ENCODE measurements at places on chromosomes 16 and 17.
A peak's percentile ranks its signal among the peaks of the same experiment; 100 is the strongest.

GRCh38 chr16:76059186-76059585 lies 218.0 kb upstream of the CNTNAP4 start:
- DNase-seq: no peak

- DNase-seq: peak; percentile 57
Measured at GRCh38 chr17:14926526-14927122, 338.5 kb downstream of the PMP22 start.

GRCh38 chr16:67773099-67773498 lies 33.3 kb downstream of the RANBP10 start:
- DNase-seq: no peak

DNA sequence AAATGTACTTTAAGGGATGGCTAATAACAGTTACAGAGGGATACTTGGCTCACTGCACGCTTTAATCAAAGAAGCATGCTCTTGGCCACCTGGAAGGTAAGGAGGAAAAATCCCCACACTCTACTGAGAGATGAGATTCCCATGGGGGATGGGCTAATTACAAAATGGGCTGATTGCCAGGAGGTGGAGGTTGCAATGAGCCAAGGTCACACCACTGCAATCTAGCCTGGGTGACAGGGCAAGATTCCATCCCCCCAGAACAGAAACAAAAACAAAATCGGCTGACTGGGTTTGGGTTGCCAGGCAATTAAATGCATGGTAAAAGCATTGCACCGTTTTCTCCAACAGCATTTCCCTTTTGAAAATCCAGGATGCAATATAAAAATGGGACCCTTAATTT lies 18.0 kb downstream of the N4BP1 start:
- no peak for DNase-seq

DNA sequence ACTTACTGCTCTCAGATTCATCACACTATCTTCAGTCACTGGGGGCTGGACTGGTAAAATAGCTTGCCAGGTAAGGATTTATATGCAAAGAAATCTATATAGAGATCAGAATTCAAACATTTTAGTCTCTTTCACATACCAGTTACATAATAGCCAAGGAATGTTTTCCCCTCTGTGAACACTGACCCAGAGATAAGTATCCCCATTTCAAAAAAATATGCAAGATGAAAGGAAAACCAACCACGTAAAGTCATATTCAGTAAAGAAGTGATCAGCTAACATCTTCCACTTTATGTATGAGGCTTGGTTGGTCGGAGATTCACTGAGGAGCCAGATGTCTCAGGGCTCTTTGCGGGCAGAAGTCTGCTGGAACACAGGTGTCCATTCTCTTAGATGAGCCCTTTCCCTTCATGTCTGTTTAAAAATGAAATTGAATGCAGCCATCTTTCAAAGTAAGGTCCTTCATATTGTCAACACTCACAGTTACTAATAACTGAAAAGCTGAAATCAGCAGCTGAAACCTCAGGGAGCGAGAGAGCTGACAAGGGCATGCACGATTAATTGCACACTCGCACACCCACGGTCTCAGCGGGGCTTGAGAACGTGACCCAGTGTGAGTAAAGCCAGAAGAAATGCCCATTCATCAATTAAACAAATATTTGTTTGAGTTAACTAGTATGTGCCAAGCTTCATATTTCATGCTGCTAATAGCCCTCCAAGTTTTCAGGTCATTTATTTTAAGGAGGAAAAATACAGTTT lies 161.2 kb downstream of the MRTFB start:
- DNase-seq: no peak

- DNase-seq: peak; percentile 65
Measured at GRCh38 chr16:1002399-1003166, 21.0 kb downstream of the SOX8 start.

DNA sequence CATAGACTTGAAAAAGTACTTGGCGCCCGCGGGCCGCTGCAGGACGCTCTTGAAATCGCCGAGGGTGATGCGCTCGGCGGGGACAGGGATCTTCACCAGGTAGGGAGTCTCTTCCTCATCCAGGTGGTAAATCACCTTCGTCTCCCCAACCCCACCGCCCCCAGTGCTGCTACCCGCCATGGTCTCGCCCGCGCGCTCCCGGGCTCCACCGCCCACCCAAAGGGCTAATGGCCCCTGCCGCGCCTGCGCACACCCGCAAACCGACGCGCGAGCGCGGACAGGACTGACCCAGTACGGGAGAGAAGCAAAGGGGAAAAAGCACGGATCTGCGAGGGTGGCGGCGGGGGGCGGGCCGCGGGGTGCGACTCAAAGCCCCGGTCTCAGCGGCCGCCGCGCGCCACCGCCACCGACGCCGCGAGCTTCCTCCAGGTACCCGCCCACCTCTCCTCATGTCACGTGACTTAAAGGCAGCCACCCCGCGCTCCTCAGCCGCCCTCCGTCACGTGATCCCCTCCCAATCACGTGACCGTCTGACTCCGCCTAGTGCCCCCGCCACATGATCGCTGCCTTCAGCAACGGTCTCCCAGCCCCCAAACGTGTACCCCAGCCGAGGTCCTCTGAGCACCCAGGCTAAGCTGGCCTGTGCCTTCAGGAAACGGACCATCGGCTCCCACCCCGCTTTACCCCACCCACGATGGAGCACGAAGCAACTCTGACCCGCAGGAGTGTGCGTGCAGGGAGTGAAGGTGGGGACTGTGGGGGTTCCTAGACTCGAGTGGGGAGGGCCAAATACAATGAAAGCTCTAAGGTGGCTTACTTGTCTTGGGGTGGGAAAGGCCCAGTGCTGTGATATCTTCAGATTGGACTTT lies at the start of gene DVL2:
TSS of gene DVL2 (minus strand) at position 435 of the 869 bp plus-strand sequence. CDS start at position 180, 255 bp downstream.
- DNase-seq: peak; percentile 96

- no peak for DNase-seq
Measured at GRCh38 chr16:13606804-13607203, 313.1 kb upstream of the ERCC4 start.

- no peak for DNase-seq
Measured at GRCh38 chr17:47279062-47279801, 25.6 kb downstream of the ITGB3 start.

- DNase-seq: peak; percentile 44
Measured at GRCh38 chr17:47615766-47616424, 33.8 kb upstream of the KPNB1 start.

- DNase-seq: no peak
Measured at GRCh38 chr17:49640556-49640955, 37.3 kb downstream of the SPOP start.

GRCh38 chr16:85422632-85423550 lies 190.2 kb upstream of the GSE1 start:
- no peak for DNase-seq

DNA sequence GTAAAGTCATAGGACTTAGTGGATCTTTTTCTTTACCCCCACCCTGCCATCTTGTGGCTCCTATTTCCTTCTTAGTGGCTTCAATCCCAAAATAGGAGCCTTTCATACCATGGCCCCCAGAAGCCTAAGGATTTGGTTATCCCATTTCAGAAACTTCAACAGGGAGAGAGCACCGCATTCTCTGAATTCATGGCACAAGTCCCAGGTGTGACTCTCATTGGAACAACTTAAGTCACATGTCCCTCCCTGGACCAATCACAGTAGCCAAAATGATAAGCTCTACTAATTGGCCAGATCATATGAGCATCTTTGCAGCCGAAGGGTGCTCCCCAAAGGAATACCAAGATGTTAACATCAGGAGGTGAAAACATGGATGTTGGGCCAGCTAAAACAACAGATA lies 43.2 kb downstream of the AXIN2 start:
- no peak for DNase-seq

DNA sequence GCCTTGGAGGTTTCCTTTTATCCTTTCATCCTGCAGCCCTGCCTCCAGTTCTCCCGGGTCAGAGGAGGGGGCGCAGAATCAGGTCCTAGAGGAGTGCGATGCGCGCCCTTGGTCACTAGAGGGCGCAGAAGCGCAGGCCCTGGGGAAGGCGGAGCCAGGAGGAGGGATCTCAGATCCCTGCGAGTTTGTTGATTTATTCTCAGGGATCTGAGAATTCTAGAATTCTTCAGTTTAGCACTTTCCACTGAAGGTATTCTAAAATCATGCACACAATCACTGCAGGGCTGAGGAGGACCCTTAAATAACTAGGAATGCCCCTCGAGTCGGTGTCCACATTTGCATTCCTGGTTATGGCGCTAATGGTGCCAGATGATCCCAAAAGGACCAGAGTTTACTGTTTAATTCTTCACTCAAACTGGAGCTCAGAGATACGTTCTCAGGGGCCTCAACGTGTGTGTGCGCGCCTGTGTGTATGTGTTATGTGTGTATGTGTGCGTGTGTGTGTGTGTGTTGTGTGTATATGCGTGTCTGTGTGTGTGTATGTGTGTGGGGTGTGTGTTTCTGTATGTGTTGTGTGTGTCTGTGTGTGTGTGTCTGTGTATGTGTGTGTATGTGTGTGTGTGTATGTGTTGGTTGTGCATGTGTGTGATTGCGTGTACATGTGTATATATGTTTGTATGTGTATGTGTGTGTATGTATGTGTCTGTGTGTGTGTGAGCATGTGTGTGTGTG lies 6.9 kb upstream of the ELAC2 start:
- DNase-seq: peak; percentile 65

GRCh38 chr17:15260376-15261257 lies 4.5 kb downstream of the PMP22 start:
- peak; percentile 56 for DNase-seq

GRCh38 chr16:69166946-69167930 lies 19.7 kb upstream of the SNTB2 start:
- peak; percentile 25 for DNase-seq

- DNase-seq: no peak
Measured at GRCh38 chr17:56688151-56688550, 94.7 kb downstream of the NOG start.

DNA sequence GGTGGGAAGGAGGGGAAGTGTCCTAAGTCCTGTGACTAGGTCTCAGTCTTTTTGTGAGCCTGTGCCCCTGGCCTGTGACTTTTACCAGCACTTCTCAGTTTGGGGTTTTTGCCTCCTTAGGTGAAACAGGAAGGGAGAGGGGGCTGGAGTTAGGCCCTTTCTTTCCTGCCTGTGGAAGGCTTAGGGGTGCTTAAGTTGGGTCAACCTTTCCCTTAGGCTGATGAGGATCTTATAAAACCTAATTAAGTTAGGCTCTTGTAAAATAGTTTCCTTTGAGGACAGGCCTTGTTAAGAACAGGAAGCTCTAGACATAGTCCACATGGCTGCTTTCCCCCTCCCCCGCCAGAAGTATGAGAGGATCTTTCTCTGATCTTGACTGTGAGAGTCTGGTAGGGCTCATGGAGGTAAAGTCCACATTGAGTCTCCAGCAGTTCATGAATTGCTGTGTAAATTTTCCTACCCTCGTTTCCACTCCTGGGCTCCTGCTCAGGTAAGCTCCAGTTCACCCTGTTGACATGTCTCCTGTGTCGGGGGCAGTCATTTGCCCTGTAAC lies 17.0 kb upstream of the DNASE1 start:
- DNase-seq: no peak

GRCh38 chr16:24988593-24989338 lies 26.4 kb downstream of the ARHGAP17 start:
- DNase-seq: no peak

- no peak for DNase-seq
Measured at GRCh38 chr16:22161401-22161800, 905 bp upstream of the SDR42E2 start.

DNA sequence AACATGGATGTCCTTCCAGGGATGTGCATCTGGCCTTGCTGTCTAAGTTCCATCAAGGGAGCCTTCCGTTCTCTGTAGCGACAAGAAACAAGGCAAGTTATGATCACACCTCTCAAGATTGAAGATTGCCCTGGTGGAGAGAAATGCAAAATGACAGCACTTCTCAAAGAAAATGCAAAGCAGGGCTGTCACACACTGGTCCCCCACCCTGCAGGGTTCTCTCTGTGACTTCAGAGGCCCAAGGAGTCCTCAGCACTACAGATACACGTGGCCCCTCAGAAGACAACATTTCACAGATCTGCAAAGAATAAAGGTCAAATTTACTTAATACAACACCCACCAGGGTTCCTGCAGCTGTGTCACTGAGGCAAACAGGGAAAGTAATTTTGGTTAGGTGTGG lies 60.7 kb upstream of the TEX2 start:
- DNase-seq: no peak

- DNase-seq: no peak
Measured at GRCh38 chr16:51442141-51442870, 291.2 kb upstream of the SALL1 start.

DNA sequence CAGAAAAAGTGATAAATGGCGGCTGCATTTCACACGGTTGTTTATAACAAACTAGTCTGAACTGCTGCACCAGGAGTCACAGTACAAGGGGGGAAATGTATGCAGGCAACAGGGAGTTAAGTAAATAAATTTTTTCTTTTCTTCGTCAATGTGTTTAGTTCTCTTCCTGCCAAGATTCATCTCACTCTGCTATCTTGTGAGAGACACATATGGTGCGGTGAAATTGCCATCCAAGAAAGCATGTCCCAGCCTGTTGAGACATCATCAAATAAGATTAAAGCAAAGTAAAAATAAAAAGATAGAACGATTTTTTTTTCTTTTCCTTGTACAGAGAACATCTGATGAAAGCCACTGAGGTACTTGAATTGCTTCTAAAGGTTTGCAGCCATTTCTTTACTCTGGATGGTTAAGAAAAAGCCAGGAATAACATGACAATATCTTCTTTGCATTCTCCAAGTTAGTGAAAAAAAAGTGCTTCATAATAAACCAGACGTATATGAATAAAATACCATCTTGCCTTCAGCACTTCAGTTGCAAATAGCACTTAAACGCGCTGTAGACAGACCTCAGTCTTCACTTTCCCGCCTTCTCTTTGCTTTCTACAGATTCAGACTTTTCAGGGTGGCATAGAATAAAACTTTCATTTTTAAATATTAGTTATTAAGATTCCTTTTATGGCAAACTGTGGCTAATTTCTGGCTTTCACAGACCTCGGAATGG lies 506.2 kb upstream of the ZFHX3 start:
- DNase-seq: no peak

DNA sequence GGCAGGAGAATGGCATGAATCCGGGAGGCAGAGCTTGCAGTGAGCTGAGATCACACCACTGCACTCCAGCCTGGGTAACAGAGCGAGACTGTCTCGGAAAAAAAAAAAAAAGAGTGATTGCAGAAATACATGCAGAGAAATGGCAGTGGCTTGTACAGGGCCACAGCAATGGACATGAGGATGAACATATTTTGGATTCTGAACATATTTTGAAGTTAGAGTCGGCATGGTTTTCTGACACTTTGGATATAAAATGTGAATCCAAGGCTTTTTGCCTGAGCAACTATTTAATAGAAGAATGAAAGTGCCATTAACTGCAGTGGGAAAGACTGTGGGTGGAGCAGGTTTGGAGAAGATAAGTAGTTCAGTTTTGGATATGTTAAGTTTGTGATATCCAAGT lies 35.8 kb downstream of the CPD start:
- DNase-seq: no peak

GRCh38 chr17:77899498-77899897 lies 59.0 kb upstream of the TNRC6C start:
- no peak for DNase-seq

- DNase-seq: no peak
Measured at GRCh38 chr17:64982139-64982915, 63.0 kb upstream of the LRRC37A3 start.

Measured in activated CD4-positive, alpha-beta T cell treated with anti-CD3 and anti-CD28 coated beads, Interleukin-2, Interleukin-4, amounts not matched to agents 100 ng/mL and 50 ng/mL, durations not matched to agents 16 hours and 8 hours (primary cell).